ENCODE measurements at places on chromosomes 2 and 18.

DNA sequence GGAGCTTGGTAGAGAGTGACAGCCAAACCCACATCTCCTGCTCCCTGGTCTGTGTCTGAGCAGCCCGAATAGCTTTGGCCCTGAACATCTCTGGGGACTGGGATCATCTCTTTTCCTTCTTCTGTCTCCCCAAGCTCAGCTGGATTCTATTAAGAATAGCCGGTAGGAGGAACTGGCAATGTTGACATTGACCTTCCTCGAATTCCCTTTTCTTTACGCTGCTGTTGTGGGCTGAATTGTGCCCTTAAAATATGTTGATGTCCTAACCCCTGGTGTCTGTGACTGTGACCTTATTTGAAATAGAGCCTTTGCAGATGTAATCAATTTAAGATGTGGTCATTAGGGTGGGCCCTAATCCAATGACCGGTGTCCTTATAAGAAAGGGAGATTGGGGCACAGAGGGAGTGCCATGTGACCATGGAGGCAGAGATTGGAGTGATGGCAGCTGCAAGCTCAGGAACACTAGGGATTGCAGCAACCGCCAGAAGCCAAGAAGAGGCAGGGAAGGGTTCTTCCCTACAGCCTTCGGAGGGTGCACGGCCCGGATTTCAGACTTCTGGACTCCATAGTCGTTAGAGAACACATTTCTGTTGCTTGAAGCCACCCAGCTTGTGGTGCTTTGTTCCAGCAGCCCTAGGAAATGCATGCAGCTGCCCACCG is 5.8 kb upstream of the SFTPB start:
- DNase-seq = no peak

GRCh38 chr18:69996951-69997798 is 49.5 kb upstream of the CD226 start:
- no peak for DNase-seq

GRCh38 chr2:28356095-28356911 is 36.4 kb upstream of the FOSL2 start:
- no peak for DNase-seq

DNA sequence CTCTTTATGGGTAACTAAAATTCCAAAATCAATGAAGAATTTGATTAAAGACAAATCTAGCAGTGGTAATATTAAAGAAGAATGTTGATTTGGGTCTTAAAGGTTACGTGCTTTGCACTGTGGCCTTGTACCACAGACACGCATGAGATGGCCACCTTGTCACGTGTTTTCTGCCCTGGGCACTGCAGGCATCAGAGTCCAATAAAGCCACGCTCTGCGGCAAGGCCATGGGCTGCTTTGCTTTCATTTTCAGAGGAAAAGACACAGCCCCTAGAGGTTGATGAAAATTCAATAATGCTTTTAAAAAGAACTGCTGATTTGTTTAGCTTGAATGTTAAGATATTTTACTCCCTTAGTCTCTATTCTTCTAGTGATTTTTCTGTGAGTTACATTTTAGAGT is 30.4 kb downstream of the AOX1 start:
- DNase-seq = no peak

DNA sequence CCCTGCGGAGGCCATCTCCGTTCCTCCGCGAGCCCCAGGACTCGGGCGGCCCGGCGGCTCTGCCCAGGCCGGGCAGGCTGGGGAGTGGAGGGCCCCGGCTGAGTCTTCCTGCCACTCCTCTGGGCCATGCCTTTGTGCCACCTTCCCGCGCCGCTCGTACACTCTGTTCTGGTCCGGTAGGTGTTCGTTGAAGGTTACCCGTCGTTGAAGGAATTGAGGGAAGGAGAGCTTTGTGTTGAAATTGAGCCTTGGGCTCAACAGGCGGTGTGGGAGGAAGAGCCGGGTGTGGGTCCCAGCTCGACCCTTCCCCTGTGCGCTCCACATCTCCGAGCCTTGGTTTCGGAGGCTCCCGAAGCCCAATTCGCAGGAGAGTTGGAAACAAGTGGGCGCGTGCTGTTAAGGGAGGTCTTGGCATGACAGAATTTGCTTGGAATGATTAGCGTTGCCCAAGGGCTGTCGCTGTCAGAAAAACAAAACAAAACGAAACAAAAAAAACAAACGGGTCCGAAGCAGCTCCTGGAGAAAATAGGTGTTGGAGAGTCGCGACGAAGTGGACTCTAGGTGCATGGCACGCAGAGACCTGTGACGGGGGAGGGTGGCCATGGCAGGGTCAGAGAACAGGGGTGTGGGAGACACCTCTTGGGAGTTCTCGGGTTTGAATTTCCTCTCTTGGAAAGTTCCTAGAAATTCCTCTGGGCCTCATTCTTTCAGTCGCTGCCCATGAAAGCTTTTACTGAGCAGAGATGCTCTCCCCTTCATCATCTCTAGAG is 1.2 kb upstream of the MZT2A start:
- no peak for DNase-seq

GRCh38 chr18:44637210-44638033 is 43.3 kb upstream of the SETBP1 start:
- no peak for DNase-seq

DNA sequence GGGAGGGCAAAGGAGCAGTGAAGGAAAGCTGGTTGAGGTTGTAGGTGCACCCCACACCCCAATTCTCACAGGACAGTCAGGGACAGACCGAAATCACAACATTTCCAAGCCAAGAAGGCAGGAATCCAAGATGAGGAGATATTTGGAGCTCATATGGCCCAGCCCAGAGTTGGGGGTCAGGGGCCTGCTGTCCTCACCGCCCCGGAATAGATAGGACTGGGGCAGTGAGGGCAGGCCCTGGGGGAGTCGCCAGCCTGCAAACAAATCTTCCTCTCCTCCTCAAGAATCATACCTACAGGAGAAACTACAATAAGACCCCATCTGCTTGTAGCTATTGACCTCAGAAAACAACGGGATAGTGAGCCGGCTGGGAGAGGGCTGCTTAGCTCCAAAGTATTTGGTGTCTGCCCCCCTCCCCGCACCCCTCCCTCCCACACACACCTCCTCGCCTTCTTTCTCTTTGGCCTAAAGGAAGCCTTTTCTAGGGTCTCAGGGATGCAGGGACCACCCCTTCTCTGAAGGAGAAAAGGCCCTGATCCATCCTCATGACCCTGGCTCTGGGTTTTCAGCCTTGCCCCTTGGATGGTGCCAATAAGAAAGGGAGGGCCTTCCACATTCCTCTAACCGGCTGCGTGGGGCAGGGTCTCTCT is 3.8 kb downstream of the EN1 start:
- DNase-seq = no peak

DNA sequence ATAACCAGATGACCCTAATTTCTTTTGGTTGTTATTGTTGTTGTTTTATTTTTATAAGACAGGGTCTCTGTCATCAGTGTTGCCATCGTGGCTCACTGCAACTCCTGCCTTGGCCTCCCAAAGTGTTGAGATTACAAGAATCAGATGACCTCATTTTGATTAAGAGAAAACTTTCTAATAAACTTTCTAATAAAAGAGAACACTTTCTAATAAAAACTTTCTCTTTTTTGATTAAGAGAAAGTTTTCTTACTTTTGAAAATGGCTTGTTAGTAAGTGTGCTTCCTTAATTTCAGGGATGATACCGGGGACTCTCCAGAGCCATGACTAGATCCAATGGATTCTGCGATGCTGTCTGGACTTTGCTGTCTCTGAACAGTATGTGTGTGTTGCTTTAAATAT is 7.7 kb downstream of the CENPA start:
- DNase-seq = no peak

DNA sequence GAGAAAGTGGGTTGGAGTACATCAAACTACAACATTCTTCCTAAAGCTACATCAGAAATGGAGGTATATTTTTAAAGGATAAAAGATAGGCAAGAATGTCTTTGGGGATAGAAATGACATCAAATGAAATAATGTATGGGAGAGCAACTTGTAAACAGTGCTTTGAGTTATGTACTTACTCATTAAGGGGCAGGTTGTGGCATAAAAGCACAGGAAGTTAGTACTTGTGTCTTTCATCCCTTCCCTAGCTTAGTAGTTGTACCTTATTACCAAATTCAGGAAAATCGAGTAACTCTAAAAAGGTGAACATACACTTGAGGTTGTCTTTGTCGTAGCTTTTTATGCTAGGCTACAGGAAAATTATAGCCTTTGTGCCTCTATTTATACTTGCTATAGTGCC is 28.9 kb downstream of the PPP1CB start:
- no peak for DNase-seq

- DNase-seq = no peak
Measured at GRCh38 chr2:218622606-218623365, 15.1 kb downstream of the PLCD4 start.

GRCh38 chr18:41466436-41467160 is 488.4 kb upstream of the PIK3C3 start:
- no peak for DNase-seq

DNA sequence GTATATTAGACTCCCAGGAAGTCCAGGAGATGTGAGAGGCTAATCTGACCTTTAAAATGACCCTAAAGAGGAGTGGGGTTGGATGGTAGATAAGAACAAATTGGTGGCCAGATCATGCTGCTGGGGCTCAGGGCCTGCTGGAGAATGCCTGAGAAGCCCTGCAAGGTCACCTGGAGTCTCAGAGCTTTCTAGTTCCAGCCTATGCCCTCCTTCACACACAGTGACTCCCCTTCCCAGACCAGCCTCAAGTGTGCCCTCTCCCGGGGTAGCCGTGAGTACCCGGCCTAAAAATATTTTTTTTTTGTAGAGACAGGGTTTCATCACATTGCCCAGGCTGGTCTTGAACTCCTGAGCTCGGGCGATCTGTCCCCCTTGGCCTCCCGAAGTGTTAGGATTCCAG is 44.2 kb upstream of the FZD5 start:
- no peak for DNase-seq

DNA sequence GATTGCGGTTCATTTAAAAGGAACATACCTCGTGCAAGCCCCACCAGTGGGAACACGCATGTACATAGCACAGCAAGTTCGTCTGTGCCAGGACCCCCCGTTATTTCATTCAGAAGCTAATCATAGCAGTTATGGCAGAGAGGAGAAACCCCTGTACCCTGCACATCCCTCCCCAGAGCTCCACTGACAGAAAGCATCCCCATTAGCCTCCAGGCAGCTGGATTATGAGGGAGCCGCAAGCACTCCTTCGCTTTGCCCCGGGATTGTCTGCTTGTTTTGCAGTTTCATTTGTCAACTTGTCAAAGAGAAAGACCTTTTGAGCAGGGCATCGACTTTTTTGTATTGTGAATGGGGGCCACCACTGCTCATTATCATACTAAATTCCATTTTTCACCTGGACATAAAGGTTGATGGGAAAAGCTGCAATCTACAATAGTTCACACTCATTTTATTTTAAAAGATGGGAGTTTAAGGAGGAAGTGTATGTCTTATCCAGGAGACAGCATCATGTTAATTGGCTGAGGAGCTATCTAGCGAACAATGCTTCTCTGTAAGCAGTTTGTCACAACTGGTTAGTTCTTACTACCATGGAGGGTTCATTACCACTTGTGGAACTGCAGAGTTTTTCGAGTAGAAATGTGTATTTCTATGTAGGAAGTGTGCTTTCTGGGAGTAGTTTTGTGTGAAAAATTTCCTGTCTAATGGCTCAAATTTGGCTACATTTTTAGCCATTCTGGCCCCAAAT is 255.3 kb downstream of the THSD7B start:
- DNase-seq = no peak

GRCh38 chr18:50633992-50634391 is 74.1 kb downstream of the MAPK4 start:
- DNase-seq = no peak

DNA sequence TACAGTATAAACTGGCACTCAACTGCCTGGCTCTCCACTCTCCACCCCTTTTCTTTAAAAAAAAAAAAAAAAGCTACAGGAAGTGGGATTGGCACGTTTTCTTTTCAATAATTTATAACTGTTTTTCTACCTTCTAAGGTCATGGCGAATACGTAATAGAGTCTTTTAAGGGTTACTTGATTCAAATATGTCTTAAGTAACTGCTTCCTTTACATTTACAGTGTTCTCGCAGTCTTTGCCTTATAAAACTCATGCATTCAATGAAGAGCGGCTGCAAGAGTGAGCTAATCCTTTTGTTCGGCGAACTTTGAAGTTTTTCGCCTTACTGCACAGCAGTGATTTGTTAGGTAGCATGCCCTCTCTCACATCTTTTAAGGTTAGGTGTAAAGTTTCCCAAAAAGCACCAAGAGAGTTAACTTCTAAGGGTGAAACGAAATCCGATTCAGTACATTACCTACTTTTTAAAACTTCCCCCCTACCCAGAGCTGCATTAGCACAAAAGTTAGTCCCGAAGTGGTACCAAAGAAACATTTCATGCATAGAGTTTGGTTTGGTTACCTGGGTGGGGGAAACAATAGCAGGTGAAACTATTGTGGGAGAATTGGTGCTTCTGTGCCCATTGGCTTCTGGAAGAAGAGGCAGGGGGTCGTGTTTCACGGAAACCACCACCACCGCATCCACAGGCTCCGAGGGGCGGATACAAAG is 2.0 kb downstream of the KCTD1 start:
- no peak for DNase-seq

DNA sequence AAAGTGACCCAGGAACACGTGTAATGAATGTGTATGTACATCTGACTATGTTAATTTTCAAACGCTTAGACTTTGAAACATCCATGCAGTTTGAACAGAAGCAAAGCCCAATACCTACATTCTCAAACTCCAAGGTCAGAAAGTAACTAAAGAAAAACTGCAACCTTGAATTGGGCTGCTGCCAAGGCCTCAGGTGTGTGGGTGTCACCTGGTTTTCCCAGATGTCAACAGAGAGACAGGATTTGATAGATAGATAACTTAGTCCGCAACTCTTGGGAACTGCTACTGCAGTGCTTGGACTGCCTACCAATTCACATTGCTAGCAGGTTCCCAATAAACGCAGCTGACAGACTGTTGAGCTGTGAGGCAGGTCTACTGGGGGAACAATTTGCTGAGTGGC is 78.7 kb upstream of the PAPOLG start:
- no peak for DNase-seq

DNA sequence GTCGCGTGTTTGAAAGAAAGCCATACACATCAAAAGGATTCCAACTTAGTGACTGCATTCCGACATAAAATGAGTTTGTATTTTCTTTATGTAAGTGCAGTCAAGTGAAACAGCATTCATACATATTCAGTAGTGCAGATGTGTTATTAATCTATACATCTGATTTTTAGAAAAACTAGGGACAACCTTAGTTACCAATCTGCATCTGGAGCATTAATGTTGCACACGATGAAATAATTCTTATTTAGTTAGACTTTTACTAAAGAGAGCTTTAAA is 1.9 kb downstream of the GORASP2 start:
- no peak for DNase-seq

DNA sequence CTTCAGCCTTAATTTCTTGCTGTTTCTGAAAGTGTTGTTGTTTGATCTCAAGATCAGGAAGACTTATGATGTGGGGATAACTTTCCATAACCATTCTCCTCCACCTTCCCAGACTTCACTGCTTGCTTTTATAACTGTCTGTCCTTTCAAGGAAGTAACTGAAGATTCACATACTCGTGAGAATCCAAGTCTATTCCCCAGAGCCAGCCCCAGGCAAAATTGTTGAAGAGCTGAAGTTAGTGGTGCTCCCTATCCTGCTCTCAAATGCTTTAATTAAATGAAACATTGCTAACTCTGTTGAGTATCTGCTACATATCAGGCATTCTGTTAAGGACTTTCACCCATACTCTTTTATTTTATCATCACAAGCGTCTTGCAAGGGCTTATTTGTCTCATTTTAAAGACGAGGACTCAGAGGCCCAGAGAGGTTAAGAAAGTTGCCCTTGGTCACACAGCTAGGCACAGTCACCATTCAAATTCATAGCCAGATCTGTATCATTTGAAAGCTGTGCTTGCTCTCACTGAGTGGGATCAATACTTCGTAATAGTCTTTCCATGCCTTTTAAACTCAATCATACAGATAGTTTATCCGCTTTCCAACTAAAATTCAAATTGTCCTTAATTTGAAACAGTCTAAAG is 189.8 kb upstream of the TCF4 start:
- DNase-seq = no peak

- no peak for DNase-seq
Measured at GRCh38 chr2:241816431-241817121, 7.6 kb downstream of the NEU4 start.
